ENCODE measurements at places on chromosomes 5 and 9.
A peak's percentile ranks its signal among the peaks of the same experiment; 100 is the strongest.

DNA sequence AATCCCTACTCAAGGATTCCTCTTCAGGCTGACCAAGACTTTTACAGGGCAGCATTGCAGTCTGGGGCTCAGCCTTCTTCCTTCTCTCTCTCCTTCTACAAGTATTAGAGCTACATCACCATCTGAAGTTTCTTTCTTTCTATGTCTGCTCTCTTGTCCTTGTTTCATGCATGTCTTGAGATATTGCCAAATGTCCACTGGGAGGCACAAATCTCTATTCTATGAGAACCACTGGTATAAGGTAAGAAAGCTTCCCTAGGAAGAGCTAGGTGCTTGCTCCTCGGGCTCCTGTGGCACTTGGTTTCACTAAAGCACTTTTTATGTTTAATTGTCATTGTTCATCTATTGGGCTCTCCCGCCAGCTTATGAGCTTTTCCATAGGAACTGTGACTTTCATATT lies 289.2 kb upstream of the PCSK5 start:
- no peak for DNase-seq

DNA sequence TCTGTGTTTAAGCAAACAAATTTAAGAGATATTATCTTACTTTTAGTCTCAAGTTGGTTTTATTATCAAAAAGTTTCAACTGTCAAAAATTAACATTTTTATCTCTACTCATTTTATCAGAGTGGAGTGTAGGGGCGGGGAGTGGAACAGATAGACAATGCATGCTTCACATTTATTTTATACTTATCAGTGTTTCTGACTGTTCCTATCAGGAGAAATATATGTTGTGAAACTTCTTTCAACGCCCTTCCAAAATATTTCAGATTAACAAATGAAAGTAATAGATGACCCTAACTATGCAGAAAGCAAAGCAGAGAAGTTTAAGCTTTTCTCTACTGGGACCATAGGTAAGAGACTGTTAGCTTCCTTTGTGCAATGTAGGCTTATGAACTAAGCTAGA lies 44.9 kb upstream of the MAST4 start:
- DNase-seq = no peak

- DNase-seq = no peak
Measured at GRCh38 chr5:176880366-176881020, 18.7 kb downstream of the HK3 start.

DNA sequence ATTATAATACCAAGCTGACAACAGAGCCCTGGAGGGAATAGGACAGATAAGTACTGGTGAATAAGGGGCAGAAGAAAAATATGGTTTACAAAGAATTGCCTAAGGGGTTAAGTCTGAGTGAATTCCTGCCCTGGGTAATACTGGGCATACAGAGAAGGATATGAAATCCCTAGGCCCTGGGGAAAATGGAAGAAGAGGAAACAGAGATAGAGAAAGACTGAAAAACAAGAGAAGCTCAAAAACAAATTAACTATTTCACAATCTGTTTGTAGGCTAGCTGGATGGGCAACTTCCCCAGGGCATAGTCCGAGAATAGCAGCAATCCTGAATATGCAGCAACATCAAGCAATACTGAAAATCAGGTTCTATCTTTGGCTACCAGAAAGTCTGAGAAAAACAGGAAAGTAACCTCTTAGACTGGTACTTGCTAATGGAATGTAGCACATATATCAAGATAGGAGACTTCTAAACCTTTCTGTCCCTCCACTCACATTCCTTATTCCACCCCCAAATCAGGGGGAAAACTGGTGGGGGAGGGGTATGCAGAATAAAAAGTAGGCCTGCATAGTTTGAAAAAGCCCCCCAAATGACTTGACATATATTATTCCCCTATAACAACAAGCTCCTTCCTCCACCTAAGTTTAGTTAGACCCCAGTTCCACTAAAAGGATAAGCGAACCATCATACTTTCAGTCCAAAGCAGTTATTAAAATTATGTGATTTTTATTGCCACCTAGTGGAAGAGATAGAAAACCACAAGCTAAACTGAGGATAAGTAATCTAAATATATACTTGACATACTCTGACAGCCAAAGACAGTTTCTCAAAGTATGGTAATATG lies 20.6 kb downstream of the SLC38A9 start:
- DNase-seq = no peak

GRCh38 chr5:160638161-160638742 lies 213.8 kb downstream of the ATP10B start:
- no peak for DNase-seq

GRCh38 chr5:151096001-151096373 lies 15.2 kb upstream of the TNIP1 start:
- no peak for DNase-seq

DNA sequence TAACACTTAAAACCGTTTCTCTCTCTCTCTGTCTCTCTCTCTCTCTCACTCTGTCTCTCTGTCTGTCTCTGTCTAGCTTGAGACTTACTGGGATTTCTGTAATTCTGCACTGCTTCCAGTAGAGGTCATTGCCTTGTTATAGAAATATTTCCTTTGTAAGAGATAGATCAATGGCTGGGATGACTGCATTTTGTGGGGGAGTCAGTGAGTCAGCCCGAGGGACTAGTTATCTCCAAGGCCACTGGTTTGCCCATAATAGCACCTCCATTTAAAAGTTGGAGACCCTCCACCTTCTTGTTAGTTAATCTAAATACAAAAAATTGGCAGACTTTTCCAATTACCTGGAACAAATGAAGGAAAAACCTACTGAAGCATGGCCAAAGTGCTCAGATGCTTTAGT lies 547.2 kb downstream of the LRRC70 start:
- no peak for DNase-seq

DNA sequence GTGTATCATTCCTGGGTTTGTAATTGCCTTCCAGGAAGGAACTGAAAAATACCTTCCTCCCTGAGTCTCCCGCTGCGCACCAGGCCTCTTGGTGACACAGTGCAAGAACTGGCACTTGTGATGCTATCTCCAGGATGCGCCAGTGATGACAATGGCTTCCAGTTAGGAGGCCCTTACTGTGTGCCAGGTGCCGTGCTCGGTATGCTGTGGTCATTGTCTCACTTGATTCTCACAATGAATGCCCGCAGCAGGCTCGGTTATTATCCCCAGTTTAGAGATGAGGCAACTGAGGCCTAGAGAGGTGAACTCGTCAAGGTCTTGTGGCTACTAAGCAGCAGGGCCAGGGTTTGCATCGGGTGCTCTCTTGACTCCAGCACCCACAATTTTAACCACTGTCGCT lies 31.5 kb upstream of the SLC2A8 start:
- DNase-seq = no peak

GRCh38 chr9:33750839-33751339 lies 44.5 kb upstream of the PRSS3 start:
- DNase-seq = no peak

- no peak for DNase-seq
Measured at GRCh38 chr5:12910641-12911040, 1006.4 kb upstream of the CTNND2 start.

DNA sequence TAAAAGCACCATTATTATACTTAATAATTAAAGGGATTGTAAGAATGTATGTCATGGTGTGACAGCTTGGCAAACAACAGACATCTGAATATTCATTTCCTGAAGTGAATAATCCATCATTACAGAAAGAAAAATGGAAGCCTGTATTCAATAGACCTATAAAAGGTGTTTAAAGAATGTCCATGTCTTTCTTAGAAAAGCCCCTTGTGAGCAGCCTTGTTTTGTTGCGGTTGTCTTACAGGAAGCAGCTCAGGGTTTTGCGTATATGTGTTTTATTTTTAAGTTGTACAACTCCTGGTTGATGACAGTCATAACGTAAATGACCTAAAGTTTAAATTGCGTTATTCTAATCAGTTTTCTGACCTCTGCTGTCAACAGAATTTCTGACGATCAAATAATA lies 53.8 kb downstream of the CAST start:
- DNase-seq = no peak

GRCh38 chr9:35035851-35036701 lies 36.3 kb downstream of the VCP start:
- DNase-seq = peak; percentile 43

DNA sequence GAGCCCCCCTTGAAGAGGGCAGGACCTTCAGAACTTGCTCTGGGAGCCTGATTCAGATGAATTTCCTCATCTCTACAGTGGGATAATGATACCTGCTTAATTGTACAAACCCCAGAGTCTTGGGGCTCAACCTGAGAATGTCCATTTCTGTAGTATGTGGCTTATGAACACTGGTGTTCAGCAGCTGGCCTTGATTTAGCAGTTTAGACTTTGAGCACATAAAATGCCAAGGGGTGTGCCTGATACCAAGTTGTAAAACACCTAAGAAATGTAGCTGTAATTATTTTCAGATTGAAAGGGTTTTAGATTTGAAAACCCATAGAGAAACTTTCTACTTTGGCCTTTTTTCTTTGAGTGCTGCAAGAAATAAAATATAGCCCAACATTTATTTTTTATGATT lies 44.9 kb downstream of the SFXN1 start:
- no peak for DNase-seq

DNA sequence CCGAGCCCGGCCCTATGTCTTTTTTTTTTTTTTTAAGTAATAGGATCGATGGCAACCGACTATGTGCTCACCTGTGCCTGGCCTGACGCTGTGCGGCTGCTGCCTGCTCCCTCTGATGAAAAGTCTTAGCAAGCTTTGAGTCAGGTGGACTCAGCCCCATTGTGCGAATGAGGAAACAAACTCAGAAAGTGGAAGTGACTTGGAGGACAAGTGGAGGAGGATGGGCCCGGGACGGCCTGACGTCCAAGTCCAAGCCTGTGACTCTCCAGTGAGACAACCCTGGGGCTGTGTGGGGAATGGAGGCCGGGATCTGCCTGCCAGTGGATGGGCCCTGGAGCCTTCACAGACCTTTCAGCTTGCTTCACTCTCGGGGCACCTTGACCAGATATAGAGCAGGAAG lies 57.9 kb downstream of the EXD3 start:
- no peak for DNase-seq

- DNase-seq = peak; percentile 49
Measured at GRCh38 chr9:4604678-4605095, 57.4 kb upstream of the PLPP6 start.

DNA sequence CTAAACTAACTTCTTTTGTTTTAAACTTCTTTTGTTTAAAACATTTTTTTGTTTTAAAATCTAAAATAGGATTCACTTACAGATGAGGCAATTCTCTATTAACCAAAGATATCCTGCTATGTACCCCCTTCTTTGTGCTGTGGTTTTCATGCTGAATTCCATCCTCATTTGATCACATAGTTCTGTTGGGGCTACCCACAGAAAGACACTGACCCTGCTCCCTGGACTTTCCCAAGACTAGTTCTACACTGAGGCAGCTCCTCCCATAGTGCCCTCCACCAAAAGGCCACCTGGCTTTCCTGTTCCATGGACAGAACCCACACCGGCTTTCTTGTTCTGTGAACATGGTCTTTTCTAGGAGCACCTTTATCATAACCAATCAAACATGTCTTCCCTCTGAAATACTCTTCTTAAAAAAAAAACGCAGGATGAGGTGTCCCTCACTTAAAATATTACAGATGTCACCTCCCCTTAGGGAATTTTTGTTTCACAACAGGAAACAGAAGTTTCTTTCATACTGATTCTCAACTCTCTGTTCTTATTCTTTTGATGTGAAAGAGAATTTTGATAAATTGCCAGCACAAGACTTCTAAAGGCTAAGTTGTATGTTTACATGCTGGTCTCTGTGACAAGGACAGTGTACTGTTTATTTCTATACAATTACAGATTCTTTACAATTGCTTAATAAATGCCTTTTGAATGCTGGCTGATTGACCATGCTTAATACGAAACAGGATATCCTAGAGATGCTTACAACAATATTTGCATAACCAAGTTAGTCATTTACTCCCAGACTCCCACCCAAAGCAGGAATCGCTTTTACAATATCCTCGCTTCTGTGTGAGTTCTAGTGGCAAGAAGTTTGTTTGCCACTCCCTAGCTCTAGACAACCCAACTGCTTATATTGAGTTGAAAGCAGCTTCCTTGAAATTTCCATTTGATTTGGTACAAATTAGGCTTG lies 300.4 kb downstream of the DTWD2 start:
- DNase-seq = no peak

DNA sequence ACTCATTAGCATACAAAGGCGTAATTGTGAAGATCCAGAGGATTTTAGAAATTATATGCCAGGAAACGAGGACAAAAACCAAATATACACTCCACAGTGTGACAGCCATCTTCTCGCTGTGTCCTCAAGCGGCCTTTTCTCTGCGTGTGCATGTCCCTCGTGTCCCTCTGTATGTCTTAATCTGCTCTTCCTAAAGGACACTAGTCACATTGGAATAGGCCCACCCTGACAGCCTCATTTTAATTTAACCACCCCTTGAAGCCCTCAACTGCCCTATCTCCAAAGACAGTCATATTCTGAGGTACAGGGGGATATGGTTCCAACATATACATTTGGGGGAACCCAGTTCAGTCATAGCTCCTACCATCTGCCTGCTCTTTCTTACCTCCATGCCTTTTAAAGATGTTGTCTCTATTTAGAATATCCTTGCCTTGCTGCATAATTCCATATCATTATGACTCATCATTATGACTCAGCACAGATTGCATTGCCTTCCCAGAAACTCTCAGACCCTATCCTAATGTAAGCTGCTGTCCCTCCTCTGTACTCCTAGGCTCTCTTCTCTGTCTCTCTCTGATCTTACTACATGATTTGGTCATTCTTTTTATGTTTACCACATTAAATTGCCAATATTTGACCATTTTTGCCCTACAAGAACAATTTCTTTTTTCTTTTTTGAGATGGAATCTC lies 210.9 kb downstream of the AOPEP start:
- no peak for DNase-seq

GRCh38 chr9:21504894-21505293 lies 22.8 kb upstream of the IFNE start:
- no peak for DNase-seq

- no peak for DNase-seq
Measured at GRCh38 chr9:133770076-133770777, 32.1 kb upstream of the SARDH start.

DNA sequence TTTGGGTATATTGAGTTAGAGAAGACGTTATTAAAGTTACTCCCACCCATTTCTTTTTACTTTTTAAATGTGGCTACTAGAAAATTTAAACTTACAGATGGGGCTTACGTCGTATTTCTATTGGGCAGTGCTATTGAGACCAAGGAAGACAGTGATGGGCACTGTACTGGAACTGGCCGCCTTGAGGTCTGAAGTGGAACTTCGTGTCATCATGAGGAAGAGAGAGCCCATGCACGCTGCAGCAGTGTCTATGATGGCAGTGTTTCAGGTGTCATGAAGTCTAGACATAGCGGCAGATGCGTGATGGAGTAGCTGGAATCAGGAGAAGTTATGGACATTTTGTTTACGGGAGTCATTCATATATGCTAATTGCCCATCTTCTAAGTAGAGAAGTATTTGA lies 143.7 kb downstream of the LRRC70 start:
- no peak for DNase-seq

DNA sequence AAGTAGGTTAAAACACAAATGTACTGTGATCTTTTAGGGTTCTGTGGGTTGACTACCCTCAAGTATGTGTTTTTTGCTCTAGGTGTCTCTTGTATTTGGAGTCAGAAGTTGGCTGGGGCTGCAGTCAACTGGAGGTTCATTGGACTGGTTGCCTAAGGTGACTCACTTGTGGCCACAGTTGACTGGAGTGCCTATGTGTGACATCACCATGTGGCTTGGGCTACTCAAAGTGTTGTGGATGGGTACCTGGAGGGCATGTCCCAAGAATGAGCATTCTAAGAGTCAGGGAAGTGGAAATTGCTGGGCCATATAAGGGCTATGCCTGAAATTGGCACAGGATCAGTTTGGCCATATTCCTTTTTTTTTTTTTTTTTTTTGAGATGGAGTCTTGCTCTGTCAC lies 27.4 kb downstream of the SNX30 start:
- no peak for DNase-seq

- DNase-seq = no peak
Measured at GRCh38 chr5:11324521-11325289, 563.7 kb upstream of the DAP start.

- no peak for DNase-seq
Measured at GRCh38 chr5:95448789-95449188, 57.6 kb downstream of the FAM81B start.

Measured in stimulated activated CD4-positive, alpha-beta T cell treated with anti-CD3 and anti-CD28 coated beads, Interleukin-4, amount 100 ng/mL, for 1 hour (primary cell).